Sigmoid colon (tissue), 7 donors: ENCODE measurements at places on chromosomes 12 and 14. TPM values are rescaled to one million over a fixed set of nuclear protein-coding genes. Genes with fewer than 3 reads are reported as not detected.

Gene TROAP
- not detected for total RNA-seq

Gene ACACB
- 116 TPM for total RNA-seq

Gene CDKL1
- 59.0 TPM for total RNA-seq

Gene RDH12
- not detected for total RNA-seq

Gene CABP1
- 1.8 TPM for total RNA-seq

Gene IFNG-AS1
- total RNA-seq, result not detected

Gene GPX2
- not detected for total RNA-seq

Gene CAPZA3
- total RNA-seq, result not detected

Gene KRT83
- total RNA-seq, result not detected

Gene GPRC5A
- 3.1 TPM for total RNA-seq

Gene TMEM179
- 1.5 TPM for total RNA-seq

Gene ACADS
- total RNA-seq, result 39.7 TPM

Gene LUM
- 103 TPM for total RNA-seq

Gene KLHDC1
- 14.4 TPM for total RNA-seq

Gene DDX23
- total RNA-seq, result 91.5 TPM

Gene MUCL1
- not detected for total RNA-seq

Gene PRKAG1
- total RNA-seq, result 49.6 TPM

Gene CMTM5
- 4.4 TPM for total RNA-seq

Gene ASCL1
- not detected for total RNA-seq

Gene RD3L
- total RNA-seq, result not detected
